ENCODE measurements at places on chromosomes 4 and X.

- peak; percentile 77 for DNase-seq
Observed at GRCh38 chrX:70454441-70455365, 10.1 kb downstream of the DLG3 start.

DNA sequence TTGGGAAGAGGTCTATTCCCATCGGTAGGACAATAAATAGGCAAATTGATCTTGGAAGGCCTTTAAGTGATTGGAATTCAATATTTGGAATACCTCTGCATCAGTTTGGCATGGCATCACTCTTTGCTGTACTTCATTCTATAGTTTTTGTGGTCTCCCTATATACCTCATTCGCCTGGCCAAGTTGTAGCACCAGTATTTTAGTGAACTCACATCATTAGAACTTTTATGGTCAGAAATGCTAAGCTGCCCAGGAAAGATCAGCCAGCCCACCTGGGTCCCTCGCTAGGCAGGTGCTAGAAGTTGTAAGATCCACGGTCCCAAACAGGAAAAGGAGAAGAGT lies 40.3 kb downstream of the ZCCHC13 start:
- no peak for DNase-seq

- peak; percentile 48 for DNase-seq
Observed at GRCh38 chr4:38621028-38621684, 42.8 kb upstream of the KLF3 start.

- no peak for DNase-seq
Observed at GRCh38 chrX:71301195-71301924, at the start of gene ITGB1BP2. ITGB1BP2 (plus strand) TSS chrX:71301750; CDS start chrX:71301807, 57 bp downstream.

DNA sequence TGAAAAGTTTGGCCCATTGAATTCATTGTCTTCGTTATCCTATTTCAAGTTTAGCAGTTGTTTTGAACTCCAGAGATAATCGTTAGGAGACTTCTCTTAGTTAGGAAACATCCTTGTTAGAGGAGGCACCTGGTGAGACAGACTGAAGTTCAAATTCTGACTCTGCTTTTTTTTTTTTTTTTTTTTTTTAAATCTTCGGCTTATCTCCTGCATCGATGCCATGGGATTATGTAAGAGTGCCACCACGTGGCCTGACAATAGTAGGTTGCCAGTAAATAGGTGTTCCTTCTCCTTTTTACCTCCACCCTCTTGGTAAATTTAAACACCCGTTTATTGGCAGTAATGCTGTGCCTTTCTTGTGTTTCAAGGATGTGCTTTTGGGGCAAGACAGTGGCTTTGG lies 149.3 kb downstream of the SOWAHB start:
- DNase-seq: no peak

DNA sequence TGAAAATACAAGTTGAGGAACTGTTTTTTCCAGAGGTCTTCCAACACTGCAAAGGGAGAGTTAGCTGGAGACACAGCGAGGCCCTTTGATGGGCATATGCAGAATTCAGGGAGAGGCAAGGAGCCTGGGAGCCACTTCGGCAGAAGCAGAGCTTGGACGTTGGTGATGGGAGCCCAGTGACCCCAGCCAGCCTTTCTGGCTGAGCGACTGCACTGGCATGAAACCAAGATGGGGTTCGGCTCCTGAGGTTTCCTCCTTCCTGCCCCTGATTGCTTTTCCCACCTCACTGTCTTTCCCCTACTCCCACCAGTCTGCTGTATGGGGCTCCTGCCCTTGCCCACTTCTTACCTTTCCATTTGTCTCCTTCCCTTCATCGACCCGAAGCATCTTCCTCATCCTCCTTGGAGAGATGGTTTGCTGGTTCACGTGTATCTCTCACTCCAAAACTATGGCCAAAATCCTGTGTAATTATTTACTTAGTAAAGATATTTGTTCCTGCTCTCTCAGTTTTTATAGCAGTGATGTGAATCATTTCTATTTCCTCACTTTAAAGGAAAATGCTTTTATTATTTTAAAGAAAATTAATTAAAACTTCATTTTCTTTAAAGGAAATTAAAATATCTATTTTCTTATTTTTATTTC lies 100.5 kb downstream of the NFKB1 start:
- DNase-seq: no peak

DNA sequence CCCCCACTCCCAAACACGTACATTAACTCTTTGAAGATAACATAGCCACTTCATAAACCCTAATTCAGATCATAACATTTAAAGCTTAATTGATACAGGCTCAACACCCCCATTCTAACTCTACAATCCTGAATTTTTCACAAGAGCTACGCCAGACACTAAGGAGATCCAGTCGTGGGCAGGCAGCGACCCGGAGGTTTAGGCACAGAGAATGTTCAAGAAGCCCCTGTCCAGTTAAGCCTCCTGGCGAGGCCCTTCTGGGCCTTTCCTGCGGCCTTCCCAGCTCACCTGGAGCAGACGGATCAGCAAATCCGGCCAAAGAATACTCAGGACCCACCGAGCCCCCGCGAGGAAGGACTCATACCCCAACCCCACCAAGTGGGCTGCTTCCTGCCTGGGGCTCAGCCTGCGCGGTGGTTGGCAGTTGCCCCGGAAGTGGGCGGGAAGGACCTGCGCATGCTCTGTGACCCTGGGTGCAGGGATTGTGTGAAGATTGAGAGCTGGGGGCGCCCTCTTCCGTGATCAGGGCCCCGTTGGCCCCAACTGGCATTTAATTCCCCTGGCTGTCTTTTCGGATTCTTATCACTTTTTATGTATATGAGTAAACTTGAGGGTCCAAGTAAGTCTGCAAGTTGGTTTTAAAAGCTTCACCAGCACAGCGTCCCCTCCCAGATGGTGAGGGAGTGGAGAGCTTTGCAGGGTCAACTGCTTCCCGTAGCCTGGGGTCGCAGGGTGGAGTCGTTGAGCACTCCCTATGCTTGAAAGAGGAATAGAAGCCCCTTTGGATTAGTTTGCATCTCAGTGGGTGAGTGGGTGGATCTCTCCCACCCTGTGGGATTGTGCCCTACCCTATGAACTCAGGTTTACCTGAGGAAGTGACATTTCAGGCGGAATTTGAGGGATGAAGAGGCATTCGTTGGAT lies at the start of gene TRIM61:
Gene TRIM61 (minus strand): TSS at position 415 of the 922 bp plus-strand sequence. CDS start 7,655 bp downstream, outside the sequence.
- no peak for DNase-seq

- DNase-seq: no peak
Observed at GRCh38 chr4:15233264-15233597, 194.6 kb upstream of the C1QTNF7 start.

DNA sequence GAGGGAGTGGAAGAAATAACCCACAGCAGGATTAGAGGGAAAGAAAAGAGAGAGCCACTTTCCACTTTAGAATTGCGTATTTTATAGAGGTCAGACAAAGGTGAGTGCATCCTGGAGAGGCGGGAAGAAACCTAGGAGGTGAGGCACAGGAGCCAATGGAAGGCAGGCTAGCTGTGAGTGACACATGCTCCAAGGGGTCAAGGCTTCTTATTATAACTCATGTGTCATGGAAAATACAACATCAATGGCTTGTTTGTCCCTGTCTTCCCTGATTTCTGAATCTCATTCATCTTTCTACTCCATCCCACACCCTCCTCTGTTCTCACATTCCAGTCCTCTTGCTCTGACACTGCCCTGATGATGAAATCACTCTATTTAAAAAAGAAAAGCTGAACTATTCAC lies 14.4 kb downstream of the ANXA3 start:
- DNase-seq: no peak

DNA sequence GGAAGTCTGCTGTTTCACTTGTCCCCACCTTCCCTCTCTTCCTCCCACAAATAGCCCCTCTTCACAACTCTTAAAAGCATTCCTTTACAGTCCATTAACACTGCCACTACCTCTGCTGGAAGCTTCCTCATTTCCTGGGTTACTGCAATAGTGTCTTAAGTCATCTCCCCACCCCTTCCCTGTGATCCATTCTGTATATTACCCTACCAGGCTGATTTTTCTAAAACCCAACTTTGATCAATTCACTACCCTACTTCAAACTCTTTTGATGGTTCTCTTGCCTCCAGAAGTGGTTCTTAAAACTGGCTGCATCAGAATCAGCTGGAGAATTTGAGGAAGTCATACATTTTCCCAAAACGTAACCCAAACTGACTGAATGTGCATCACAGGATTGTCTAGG lies 8.8 kb upstream of the XIAP start:
- no peak for DNase-seq

DNA sequence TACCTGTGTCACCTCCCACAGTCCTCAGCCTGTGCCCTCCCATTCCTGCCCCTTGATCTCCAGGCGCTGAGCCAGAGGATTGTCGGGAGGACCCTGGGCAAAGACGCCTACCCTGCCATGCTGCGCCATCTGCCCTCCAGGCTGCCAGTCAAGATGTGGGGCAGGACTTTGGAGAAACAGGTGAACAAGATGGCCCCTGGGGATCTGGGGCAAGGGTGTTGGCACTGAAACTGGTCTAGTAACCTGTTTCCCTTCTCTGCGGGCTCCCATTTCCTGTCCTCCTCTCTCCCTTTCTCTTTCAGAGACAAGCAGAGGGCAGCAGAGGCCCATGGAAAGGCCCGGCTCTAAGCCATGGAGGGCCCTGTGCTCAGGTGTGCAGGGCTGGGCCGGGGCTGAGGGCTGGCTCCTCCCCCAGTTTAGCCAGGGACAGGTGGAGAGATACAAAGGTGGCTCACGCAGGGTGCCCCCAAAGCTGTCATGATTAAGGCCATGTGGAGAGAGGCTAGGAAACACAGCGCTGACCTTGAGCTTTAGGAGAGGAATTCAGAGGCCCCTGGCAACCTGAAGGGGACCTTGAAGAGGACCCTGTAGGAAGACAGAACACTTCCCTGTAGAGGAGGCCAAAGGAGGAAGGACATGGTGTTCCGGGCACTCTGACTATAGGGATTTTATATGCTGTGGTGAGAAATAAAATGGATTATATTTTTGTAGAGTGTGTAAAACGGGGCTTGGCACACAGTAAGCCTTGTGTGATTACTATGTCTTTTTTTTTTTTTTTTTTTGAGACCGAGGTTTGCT lies at the start of gene GLOD5:
Gene GLOD5 (plus strand): TSS at position 74 of the 798 bp plus-strand sequence. CDS start 44 bp downstream, at position 118.
- DNase-seq: no peak

DNA sequence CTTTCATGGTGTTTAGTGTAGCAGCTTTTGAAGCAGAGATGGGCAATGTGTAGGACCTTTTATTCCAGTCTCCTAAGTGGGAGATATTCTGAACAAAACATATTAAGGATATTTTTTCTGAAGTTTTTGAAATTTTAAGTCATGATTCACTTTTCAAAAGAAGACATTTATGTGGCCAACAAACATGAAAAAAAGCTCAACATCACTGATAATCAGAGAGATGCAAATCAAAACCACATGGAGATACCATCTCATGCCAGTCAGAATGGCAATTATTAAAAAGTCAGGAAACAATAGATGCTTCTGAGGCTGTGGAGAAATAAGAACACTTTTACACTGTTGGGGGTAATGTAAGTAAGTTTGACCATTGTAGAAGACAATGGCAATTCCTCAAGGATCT lies 76.0 kb downstream of the FAT4 start:
- no peak for DNase-seq

DNA sequence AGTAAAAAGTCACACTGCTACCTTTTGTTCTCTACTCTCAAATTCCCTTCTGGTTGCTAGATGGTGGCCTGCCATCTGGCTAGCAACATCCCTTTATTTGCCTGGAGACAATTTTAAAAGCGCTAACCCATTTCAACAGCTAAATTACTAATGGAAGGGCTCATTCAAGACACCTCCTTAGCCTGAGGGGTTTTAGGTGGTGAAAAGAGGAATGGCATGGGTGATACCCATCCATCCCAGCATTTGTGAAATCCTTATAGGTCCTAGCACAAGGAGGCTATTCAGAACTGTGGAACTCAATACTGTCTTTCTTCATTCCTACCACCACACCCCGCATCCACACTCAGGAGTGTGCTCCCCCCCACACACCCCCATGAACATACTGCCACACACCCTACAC lies 33.5 kb downstream of the ARHGEF9 start:
- no peak for DNase-seq

- DNase-seq: no peak
Observed at GRCh38 chr4:98642991-98643426, 15.4 kb downstream of the TSPAN5 start.

DNA sequence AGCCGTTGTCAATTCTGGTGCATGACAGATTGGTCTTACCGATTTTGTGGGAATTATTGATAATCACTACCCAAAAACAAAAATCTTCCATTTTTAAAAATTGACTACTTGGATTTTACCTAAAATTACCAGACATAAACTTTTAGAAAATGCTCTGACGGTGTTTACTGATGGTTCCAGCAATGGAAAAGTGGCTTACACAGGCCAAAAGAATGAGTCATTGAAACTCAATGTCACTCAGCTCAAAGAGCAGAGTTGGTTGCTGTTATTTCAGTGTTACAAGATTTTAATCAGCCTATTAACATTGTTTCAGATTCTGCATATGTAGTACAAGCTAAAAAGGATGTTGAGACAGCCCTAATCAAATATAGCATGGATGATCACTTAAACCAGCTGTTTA lies 23.0 kb upstream of the UGT2B17 start:
- DNase-seq: no peak

- no peak for DNase-seq
Observed at GRCh38 chrX:131782646-131783045, 238.8 kb downstream of the OR13H1 start.

DNA sequence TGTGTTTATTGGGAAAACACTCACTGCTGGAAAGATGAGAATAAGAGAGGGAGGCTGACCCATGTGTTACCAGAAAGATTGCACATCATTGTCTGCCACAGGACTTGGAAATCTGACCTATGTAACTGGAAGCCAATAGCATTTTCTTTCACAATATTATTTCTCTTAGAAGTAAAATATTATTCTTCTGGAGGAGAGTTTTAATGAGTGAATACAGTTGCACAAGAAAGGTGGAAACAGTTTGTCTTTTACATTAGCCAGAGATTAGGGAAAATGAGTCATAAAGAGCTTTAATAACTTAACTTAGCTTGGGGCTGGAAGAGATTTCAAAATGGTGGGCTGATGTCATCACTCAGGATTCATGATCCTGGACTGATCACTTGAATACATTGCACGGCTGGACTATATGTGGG lies 31.5 kb upstream of the LNX1 start:
- no peak for DNase-seq

DNA sequence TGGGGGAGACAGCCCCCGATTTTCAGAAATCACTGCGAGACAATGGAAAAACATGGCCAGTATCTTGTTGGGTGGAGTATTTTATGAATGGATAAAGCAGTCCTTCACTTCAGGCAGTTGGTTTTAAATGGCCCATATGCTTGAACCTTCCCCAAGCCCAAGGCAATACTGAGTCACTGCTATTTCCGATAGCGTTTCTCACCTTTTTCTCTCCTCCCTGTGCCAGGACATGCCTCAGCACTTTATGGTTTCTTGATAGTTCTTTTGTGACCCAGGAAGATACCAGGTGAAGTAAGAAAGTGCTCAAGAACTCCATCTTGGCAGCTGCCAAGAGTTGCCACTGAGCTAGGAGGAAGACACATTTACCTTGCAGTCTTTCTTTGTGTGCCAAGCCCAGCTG lies 26.8 kb upstream of the ESX1 start:
- DNase-seq: no peak

GRCh38 chr4:98510757-98511517 lies 147.5 kb downstream of the TSPAN5 start:
- DNase-seq: no peak

- no peak for DNase-seq
Observed at GRCh38 chrX:134258202-134258601, 21.2 kb downstream of the CCDC160 start.

All from NCI-H187 treated with DMSO at 0.1 percent for 48 hours (cell line).